SK-N-DZ (cell line): ENCODE measurements at places on chromosomes 1 and 21.

DNA sequence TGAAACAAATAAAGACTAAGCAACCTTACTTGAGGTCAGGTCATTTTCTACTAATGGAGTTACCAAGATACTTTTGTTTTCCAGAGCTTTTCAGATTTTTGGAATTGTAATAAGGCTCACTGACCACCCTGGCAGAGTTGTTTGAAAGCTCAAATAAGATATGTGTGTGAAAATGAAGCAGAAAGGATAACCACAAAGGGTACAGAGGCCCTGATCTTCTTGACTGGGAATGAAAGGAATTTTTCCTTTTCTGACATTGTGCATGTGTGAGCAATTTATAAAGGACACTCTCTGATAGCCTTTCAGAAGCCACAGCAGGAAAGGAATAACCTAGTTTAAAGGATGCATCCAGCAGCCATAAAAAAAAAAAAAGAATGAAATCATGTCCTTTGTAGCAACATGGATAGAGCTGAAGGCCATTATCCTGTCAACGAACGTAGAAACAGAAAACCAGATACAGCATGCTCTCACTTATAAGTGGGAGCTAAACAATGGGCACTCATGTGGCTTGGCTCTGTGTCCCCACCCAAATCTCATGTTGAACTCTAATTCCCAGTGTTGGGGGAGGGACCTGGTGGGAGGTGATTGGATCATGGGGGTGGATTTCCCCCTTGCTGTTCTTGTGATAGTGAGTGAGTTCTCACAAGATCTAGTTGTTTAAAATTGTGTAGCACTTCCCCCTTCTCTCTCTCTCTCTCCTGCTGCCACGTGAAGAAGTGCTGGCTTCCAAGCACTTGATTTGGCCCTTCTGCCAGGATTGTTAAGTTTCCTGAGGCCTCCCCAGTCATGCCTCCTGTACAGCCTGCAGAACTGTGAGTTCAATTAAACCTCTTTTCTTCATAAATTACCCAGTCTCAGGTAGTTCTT, 3.1 kb upstream of the SRP9 start:
- no peak for DNase-seq

- DNase-seq = no peak
These were observed 32.9 kb downstream of the KCNN3 start for GRCh38 chr1:154837034-154837671.

- no peak for DNase-seq
These were observed 136.9 kb downstream of the DISC1 start for GRCh38 chr1:231763456-231763855.

GRCh38 chr1:66217021-66217420, 316.9 kb upstream of the SGIP1 start:
- no peak for DNase-seq

DNA sequence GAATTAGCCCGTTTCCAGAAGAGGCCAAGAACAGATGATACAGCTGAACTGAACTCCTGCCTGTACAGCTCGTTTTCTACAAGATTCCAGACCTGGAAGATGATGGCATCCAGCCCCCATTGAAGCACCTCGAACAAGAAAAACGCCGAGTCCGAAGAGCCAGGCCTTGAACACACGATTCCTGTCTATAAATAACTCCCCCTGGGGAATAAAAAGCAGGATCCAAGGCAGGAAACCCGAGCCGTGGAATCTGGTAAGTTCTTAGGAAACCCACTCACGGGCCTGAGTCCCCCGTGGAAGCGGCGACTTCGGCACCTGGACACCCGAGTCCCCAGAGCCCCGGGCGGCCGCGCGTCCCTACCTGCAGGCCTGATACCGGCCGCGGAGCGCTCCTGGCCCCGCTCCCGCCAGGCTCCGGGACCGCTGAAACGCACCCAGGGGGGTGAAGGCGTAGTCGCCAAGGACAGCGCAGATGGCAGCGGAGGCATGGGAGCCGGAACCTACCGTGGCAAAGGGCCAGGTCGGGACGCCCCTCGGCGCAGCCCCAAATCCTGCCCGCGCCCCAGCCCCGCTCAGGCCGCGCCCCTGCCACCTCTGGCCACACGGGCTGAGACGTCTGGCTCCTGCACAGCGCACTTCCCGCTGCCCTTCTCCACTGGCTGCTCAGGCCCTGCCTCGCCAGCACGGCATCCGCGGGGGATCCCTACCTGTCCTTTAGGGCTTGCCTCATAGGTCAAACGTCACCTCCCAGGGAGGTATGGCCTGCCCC, 14.0 kb upstream of the HLCS start:
- no peak for DNase-seq

- DNase-seq = no peak
These were observed 366.9 kb upstream of the USP24 start for GRCh38 chr1:55582084-55582483.

DNA sequence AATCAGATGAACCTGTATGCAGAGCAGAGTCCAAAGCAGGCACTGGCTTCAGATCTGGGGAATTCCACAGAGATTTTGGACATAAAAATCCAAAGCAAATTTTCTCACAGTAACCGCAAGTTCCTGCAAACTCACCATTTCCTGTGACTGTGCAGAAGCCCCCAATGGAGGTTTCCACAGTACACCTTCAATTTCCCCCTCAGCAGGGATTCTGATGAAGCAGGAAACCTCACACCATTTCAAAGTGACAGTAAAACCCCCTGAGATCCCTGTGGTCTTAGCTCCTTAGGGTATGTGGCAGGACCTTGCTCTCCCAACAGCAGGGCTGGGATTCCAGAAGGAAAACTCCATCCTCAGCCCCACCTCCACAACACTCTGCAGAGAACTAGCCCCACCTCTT, 6.0 kb upstream of the TGFBR3 start:
- DNase-seq = no peak

DNA sequence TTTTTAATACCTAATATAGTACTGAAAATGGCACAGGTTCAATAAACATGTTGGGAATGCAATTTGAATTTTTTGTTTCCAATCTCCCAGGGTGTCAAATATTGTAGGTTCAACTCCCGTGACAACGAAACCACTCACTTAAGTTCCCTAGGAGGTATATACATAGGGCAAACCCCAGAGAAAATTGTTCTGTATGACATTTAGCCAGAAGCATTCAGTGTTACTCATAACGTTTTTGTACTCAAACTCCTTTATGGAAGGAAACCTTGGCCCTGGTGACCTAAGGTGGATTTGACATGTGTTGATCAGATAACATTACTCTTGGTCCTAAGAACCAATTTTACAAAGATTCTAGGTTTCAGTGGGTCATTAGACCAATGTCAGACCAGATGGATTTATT, 110.6 kb downstream of the USP25 start:
- DNase-seq = no peak

DNA sequence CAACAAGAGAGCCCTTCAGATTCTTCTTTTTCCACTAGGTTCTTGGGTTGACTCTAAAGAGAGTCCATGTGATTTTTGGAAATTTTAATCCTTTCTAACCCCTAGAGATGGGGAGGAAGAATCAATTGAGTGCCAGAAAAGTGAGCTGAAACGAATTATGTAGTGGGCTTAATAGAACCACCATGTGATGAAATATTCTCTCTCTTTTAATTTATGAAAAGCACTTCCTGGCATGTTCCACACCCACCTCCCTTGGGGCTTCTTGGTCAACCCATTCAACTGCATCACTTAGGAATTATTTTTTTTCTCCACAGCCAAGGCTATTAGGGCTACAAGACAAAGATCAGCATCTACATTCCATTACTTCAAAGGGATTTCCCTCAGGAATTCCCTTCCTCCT, 79.6 kb downstream of the ZC3H11B start:
- DNase-seq = no peak

DNA sequence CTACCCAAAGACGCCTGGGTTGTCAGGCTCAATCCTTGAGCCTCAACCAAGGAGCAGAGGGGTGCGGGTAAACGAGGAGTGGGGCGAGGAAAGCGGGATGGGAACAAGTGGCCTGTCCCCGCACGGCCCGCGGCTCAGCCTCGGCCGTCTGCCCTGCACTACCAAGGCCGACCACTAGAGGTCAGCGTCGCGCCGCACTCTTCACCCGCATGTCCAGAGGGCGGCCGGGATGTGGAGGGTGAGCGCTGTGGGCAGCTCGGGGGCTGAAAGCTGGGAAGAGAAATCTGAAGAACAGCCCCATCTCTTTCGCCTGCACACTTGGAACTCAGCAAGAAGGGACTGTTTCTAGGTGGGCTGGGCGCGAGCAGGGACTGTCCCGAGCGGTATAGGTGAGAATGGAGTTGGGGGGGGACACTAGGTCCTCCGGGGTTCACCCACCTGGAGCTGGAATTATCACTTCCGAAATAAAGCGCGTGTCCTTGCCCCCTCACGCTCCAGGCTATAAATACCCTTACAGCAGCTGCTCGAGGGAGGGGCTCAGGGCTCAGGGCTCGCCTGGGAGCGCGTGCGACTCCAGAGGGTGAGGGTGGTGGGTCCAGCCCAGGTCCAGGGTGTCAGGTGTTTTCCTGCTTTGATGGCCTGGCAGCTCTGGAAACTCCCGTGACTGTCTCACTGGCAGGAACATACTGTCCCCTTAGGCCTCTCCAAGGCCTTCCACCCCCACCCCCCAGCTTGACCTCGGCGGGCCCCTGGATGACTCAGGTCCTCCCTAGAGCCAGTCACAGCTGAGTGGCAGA, 9.8 kb downstream of the SLC30A2 start:
- DNase-seq = peak; percentile 65

GRCh38 chr1:203289281-203289981, 15.9 kb upstream of the BTG2 start:
- no peak for DNase-seq

DNA sequence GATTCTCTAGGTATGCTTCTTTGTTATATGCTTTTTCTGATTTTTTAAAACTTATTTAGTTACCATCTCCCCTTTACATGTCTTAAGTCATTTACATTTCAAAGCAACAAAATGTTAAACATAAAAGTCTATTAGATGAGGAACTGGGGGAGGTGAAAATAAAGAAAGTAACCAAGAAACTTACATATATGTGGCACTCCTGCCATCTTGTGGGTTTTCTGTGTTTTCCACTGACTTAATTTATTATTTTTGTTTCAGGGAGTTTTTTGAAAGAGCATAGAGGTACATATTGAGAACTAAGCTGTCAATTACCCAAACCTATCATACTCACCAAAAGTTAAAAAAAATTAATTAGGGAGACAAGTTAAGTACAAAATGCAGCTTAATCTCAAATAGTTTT, 1531.1 kb downstream of the MRPL39 start:
- DNase-seq = no peak

GRCh38 chr1:236175642-236176336, 33.5 kb downstream of the GPR137B start:
- no peak for DNase-seq

GRCh38 chr1:166172106-166172505, 5.3 kb upstream of the FAM78B start:
- DNase-seq = no peak

DNA sequence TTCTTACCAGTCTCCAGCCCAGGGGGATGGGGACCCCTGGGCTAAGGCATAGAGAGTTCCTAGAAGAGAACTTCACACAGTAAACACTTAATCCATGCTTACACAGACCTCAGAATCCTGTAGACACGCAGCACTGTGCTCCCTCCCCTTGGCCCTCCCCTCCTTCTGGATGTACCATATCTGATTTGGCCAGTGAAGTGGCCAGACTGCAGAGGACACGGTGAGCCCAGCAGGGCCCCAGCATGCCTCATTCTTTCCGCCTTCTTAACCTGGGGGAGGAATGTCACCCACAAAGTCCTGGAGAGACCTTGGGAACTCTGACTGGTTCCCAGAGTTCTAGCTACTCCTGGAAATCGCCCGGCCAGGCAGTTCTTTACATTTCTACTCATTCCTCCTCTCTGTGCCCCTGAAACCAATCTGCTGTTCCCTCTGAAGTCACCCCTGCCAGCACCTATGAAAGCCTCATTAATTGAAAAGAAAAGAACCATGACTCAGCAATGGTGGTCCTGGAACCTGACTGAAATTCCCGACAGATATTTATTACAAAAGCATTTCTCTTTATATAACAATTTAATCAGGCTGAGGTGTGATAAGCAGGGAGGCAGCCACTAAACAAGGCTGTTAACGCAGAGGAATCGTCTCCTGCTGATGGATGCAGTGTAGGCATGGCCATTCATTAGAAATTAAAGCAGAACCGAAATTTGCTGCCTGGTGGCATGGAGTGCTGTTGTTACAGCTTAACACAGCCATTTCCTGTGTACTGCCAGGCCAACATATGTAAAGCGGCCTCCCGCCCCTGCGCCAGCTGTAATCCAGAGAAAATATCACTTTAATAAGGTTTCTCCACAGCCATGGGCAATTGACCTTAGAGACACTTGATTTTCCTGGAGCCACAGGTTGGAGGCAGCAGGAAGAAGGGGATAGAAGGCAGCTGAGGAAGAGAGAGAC, 74.6 kb upstream of the KCND3 start:
- no peak for DNase-seq

- DNase-seq = peak; percentile 32
These were observed 47.6 kb upstream of the DMRTB1 start for GRCh38 chr1:53411541-53412152.
